ENCODE measurements at places on chromosomes 4 and X. TPM values are rescaled to one million over a fixed set of nuclear protein-coding genes. Genes with fewer than 3 reads are reported as not detected.
A peak's percentile ranks its signal among the peaks of the same experiment; 100 is the strongest.

DNA sequence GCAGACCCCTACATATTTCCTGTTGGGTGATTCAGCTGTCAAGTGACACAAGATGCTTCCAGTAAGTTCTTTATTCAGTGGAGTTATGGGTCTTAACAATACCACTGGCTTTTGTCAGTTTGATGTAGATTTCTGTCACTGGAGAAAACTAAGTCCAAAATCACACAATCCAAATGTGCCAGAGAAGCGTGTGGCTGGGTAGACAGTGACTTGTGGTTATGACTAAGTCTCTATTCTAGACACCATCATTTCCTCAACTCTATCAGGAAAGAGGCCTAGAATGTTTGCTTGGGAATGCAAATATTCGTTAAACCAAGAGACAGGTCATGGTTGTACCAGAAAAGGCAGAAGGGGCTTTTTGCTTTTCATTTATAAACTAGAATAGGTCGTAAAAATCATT is 54.4 kb upstream of the HS3ST1 start:
- no peak for DNase-seq

- no peak for DNase-seq
These were observed 94.8 kb downstream of the MAML3 start for GRCh38 chr4:140059159-140059558.

- no peak for DNase-seq
These were observed 475.9 kb downstream of the PDHA2 start for GRCh38 chr4:96315815-96316214.

- no peak for DNase-seq
These were observed 175.1 kb upstream of the GRID2 start for GRCh38 chr4:92128676-92129075.

- no peak for DNase-seq
These were observed 109.4 kb downstream of the SCLT1 start for GRCh38 chr4:128983771-128984485.

- no peak for DNase-seq
These were observed 210.1 kb upstream of the BCOR start for GRCh38 chrX:40307871-40308270.

DNA sequence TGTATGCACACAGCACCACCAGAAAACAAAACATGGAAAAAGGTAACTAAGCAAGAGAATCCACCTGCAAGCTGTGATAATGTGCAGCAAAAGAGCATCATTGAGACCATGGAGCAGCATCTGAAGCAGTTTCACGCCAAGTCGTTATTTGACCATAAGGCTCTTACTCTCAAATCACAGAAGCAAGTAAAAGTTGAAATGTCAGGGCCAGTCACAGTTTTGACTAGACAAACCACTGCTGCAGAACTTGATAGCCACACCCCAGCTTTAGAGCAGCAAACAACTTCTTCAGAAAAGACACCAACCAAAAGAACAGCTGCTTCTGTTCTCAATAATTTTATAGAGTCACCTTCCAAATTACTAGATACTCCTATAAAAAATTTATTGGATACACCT is 90.2 kb downstream of the TET2 start:
- DNase-seq, result no peak

DNA sequence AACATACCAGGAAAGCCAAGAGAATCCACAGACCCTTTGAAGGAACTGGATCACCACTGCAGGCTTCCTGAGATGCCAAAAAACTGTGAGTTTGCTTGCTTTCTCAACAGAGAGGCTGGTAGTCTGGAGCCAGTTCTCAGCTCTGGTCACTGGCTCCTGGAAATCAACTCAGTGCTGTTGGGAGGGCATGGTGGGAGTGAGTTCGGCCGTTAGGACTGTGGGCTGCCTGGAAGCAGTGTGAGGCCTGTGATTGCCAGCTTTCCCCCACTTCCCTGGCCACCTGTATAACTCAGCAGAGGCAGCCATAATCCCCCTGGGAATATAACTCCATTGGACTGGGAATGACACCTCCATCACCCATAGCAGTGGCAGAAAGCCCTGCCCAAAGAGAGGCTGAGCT is 122.0 kb upstream of the FSTL5 start:
- DNase-seq, result no peak

GRCh38 chr4:51858605-51859202 is 15.8 kb downstream of the DCUN1D4 start:
- no peak for DNase-seq

GRCh38 chr4:85600501-85600900 is 125.6 kb downstream of the ARHGAP24 start:
- DNase-seq, result no peak

- no peak for DNase-seq
These were observed 423 bp downstream of the HEPH start for GRCh38 chrX:66164470-66164869.

GRCh38 chr4:138118270-138118669 is 123.9 kb downstream of the SLC7A11 start:
- DNase-seq, result no peak

GRCh38 chr4:41319553-41319952 is 62.8 kb downstream of the UCHL1 start:
- no peak for DNase-seq

- DNase-seq, result no peak
These were observed 53.8 kb downstream of the VSIG4 start for GRCh38 chrX:65985922-65986588.

- no peak for DNase-seq
These were observed 701.0 kb upstream of the PITX2 start for GRCh38 chr4:111323916-111324315.

GRCh38 chr4:177770776-177771175 is 328.5 kb upstream of the AGA start:
- DNase-seq, result no peak

DNA sequence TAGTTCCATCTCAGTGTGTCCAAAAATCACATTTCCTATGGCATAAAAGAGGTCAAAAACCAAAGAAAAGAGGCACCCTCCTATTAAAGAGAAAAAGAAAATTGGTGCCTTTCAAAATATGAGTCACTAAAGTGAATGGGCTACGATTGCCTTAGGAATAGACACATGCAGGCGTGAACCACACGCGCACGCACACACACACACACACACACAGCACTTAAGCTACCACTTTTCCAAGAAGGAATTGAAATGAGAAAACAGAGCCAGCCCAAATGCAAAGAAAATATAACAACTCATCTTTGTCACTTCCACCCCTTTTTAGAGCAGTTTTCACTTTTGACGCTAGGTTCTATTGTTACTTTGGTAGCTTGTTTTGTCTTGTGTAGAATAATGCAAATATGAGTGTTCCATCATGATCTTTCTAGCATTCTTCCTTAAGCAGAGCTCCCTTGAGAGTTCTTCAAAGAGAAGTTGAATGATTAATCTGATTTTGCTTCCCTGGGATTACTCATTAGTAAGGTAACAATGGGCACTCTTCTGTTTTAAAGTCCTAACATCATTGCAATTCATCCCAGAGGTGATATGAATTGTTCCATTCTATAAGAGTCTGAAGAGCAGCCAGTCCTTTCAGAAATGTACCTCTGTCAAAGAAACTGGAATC is 239.2 kb upstream of the GNPDA2 start:
- DNase-seq, result no peak

DNA sequence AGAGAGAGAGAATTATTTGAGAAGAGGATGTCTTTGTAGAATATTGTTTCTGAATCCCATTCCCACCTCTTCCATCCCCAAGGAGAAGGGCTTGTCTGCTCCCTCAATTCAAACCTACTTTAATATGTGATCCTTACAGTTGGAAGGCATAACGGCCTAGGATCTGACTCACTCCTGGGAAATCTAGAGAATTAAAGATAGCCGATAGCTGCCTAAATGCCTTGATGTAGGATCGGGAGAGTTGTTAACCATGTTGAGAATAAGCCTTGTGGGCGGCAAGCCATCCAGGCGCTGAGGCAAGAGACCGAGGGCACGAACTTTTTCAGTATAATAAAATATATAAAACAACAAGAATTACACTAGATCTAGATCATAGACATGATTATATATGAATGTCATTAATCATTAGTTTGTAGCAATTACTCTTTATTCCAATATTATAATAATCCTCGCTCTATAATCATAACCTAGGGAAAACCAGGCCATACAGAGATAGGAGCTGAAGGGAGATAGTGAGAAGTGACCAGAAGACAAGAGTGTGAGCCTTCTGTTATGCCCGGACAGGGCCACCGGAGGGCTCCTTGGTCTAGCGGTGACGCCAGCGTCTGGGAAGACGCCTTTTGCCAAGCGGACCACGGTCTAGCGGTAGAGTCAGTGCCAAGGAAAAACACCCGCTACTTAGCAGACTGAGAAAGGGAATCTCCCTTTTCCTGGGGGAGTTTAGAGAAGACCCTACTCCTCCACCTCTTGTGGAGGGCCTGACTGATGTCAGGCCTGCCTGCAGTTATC is 13.5 kb downstream of the EMCN start:
- no peak for DNase-seq

DNA sequence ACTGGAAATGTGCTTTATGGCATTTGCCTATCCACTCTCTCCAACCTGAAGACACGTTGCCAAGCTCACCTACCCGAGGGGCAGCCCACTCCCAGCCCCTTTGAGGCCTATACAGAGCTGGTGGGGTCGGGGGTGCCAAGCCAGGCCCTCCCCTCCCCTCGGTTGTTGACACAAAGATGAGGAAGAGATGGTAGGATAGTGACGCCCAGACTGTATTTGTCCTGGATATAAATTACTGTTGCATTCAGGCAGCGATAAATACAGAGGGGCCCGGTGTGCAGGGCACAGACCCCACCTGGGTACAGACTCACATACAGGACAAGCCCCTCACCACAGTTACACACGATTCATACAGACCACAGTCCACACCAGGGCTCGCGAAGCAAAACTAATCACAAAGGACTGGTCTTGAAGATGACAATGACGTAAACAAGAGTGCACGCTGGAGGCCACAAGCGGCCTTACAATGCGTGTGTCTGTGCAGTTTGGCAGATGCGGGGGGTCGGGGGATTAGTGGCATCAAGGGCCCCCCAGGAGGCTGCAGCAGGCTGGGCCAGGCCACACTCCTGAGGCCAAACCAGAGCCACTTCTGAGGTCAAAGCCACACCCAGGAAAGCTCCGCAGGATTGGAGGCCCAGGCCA is 14.6 kb downstream of the DGKQ start:
- DNase-seq, result no peak

GRCh38 chrX:48815266-48815665 is 11.0 kb upstream of the ERAS start:
- no peak for DNase-seq

GRCh38 chrX:132413459-132413858 is 75.4 kb downstream of the MBNL3 start:
- no peak for DNase-seq

DNA sequence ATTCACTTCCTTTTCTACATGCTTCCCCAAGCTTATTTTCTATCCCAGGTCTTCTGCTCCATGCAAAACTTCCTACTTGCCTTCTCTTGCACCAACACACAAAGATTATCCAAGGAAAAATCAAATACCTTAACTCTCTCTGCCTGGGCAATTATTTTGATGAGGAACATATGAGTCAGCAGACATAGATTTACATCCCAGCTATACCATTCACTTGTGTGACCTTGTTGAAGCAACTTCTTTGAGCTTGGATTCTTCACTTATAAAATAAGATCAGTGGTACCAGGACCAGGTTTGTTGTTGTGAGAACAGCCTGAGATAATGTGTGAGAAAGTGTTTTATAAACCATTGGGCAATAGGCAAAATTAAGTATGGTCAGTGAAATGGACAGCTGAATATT is 39.1 kb upstream of the TMEM192 start:
- no peak for DNase-seq

- DNase-seq, result peak; percentile 40
These were observed 12.2 kb downstream of the SMPX start for GRCh38 chrX:21745756-21746155.

The DCLK2 gene
- 3.0 TPM for total RNA-seq

The TGIF2LX gene
- total RNA-seq, result not detected

The FAM9C gene
- total RNA-seq, result 0.13 TPM

The MAD2L1 gene
- 2.9 TPM for total RNA-seq

The SORBS2 gene
- total RNA-seq, result 416 TPM

The ZCCHC12 gene
- 0.22 TPM for total RNA-seq

The ARR3 gene
- 0.60 TPM for total RNA-seq

The RBMXL3 gene
- total RNA-seq, result not detected

The NFKB1 gene
- total RNA-seq, result 57.4 TPM

The ARHGAP36 gene
- total RNA-seq, result not detected

The NLGN4X gene
- total RNA-seq, result 6.2 TPM

The APEX2 gene
- 18.2 TPM for total RNA-seq

All from mucosa of descending colon (tissue), 3 donors.